GM23248 (cell line): ENCODE measurements at places on chromosomes 2 and 18.

GRCh38 chr2:66431846-66432587, 2.9 kb upstream of the MEIS1 start:
- no peak for DNase-seq

GRCh38 chr18:23107718-23108117, 27.6 kb upstream of the CABLES1 start:
- DNase-seq = peak; percentile 25

DNA sequence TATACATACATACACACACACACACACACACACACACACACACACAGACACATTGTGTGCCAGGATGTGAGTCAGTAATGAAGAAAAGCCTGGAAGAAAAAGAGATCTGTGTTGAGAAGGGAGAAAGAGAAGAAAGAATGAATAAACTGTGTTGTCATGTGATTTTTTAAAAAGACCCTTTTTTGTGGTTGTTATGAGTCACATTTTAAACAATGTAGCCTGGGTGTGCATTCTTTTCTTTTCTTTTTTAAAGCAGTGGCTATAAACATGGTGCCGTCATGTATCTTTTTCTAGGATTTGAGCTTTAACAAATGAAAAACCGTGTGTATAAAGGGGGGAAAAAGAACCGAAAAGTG, 87.2 kb downstream of the NRP2 start:
- peak; percentile 47 for DNase-seq

- no peak for DNase-seq
Measured at GRCh38 chr2:231127936-231128335, 3.1 kb upstream of the HTR2B start.

- no peak for DNase-seq
Measured at GRCh38 chr2:31962757-31963361, 47.9 kb downstream of the MEMO1 start.

DNA sequence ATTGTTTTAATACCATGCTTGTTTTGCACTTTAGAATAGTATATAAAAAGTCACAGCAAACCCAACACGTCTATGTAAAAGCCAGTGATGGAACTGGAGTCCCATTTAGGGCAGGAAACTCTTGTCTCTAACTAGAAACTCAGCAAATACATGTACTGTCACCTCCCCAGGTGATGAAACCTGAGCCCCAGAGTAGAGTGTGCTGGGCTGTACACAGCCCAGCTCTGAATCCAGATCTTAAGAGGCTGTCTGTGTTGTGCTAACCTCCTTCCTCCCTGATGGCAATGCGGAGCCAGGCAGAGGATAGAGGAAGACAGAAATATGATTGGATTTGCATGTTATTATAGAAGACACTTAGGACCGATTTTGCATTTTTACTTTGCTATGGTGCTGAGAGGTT, 317.5 kb upstream of the TRIB2 start:
- no peak for DNase-seq

GRCh38 chr18:25443776-25444175, 91.8 kb upstream of the ZNF521 start:
- no peak for DNase-seq

- no peak for DNase-seq
Measured at GRCh38 chr18:52325997-52326396, 14.0 kb upstream of the DCC start.

GRCh38 chr2:145739681-145740080, 1219.8 kb upstream of the ZEB2 start:
- DNase-seq = no peak

GRCh38 chr2:101450965-101451364, 23.9 kb downstream of the RFX8 start:
- DNase-seq = no peak

DNA sequence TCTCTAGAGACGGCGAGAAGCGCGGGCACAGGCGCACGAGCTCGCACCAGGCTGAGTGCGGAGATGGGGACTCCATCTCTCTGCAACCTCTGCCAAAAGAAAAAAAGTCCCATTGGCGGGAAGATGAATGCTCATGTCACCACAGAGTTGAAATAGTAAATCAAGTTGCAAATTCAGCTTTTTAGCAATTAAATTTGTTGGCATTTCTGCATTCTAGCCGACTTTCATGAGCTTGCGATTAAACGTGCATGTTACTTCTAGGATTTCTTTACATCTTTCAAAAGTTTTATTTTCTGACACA, 588 bp downstream of the CHAC2 start:
- no peak for DNase-seq

DNA sequence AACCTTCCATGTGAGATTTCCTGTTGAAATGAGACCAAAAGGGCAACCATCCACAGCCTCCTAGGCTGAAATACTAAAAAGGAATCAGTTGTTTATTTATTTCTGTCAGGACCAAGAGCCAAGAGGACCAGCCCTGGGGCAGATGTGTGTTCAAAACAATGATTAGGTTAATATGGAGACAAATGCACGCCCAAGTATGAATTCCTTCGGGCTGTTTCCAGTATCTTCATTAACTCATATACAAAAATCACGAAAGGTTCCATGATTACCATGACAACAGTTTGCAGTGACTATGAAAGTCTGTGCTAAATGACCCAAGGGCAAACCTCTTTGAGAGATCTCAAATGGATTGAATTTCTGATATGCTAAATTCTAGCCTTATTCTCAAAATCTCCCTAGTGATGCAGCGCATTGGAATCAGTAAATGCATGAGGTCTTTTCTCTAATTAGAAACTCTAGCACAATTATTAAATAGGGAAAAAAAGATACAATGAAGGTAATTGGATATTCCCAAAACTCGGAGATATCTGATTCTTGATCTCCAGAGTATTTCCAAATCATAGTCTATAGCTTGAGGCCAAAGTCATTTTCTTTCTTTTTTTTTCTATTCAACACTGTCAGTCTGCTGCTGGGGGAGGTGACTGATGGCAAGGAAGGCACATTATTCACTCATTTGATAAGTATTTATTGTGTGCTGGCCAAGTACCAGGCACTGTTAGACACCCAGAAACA, 35.6 kb downstream of the VIT start:
- peak; percentile 75 for DNase-seq

GRCh38 chr2:239111401-239112100, 263.7 kb downstream of the TWIST2 start:
- DNase-seq = no peak

DNA sequence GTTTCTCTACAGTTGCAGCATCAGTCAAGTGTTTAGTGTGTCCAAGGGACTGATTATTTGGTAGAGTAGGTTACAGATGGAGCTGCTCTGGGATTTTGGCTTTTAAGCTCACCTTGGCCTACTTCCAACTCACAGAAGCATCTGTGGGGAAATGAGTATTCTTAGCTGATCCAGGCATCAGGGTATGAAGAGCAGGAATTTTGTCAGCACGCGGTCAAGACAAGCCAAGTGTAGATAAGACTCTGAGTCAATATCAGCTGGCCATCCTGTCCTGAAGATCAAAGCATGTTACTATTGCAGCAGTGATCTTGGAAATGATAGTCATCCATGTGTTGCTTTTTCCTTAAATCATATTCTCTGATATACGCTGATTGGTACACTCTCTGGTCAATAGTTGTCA, 24.4 kb downstream of the SERPINB4 start:
- no peak for DNase-seq

- peak; percentile 80 for DNase-seq
Measured at GRCh38 chr2:46690825-46691224, 211.5 kb downstream of the TMEM247 start.

DNA sequence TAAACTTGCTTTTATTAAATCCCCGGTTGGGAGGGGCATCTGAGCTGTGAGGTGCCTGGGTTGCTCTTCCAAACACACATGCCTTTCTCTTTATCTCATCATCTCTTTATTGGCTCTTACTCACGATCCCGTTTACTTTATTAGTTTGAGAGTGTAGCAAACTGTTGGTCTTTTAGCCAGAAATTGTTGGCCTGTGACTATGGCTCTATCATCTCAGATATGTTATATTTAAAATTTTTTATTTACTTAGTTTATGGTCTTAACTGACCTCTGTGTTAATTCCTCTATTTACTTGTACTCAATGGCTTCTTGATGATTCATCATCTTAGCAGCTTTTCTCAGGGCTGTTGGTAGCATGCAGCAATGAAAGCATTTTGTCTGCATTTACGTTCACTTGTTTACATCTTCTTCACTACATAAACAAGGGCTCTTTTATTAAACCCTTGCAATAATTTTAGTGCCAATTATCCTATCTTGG, 408.4 kb downstream of the HRH4 start:
- peak; percentile 63 for DNase-seq

- DNase-seq = no peak
Measured at GRCh38 chr2:7033136-7033960, 116.1 kb downstream of the RNF144A start.

DNA sequence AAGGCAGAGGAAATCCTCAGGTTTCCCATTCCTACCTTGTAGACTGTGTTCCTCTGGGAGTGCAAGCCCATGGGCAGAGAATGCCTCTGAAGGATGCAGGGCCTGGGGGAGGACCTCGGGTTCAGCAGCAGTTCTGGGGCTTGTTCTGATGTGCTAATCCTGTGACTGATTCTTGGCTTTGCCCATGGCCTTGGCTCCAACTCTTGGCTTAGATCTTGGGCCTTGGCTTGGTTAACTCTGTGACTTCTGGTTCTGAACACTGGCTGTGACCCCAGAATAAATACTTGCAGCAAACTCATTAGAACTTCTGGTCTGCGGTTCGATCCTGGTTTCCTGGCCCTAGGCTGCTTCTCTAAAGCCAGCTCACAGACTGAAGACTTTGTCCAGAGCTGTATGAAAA, 366.9 kb upstream of the ZEB2 start:
- no peak for DNase-seq

- DNase-seq = no peak
Measured at GRCh38 chr2:29226375-29226774, 111.2 kb downstream of the CLIP4 start.

GRCh38 chr2:215531284-215531683, 95.4 kb upstream of the FN1 start:
- DNase-seq = peak; percentile 83

DNA sequence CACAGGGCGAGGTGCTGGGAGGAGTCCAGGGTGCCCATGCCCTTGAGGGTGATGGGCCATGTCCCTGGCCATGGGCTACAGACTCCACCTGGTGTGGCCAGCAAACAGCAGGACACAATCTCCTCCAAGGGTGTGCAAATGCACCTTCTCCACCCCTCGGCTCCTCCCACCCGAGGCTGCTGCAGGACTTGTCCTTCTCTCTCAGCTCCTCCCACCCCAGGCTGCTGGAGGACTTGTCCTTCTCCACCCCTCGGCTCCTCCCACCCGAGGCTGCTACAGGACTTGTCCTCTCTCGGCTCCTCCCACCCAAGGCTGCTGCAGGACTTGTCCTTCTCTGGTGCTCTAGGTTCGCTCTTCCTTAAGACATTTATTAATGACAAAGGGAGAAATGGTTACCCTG, 57.3 kb upstream of the SNTG2 start:
- DNase-seq = no peak

- no peak for DNase-seq
Measured at GRCh38 chr18:3097082-3097481, 84.1 kb upstream of the LPIN2 start.

DNA sequence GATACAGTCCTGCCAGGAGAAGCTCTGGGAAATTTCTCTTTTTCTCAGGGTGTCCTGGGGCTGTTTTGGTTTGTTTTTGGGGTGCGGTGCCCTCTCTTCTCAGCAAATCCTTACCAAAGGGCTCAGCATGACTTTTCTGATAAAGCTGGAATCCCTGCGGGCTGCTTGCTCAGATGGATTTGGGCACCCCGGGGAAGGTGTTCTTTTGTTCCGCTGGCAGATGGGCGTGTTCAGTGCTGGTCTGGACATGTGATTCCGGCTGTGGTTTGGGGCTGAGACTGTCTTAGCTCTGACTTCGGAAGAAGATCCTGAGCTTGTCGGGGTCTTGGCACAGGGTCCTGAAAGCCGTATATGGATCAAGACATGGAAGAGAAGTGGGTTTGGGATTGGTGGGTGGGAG, 134.2 kb upstream of the SPRED2 start:
- DNase-seq = no peak

DNA sequence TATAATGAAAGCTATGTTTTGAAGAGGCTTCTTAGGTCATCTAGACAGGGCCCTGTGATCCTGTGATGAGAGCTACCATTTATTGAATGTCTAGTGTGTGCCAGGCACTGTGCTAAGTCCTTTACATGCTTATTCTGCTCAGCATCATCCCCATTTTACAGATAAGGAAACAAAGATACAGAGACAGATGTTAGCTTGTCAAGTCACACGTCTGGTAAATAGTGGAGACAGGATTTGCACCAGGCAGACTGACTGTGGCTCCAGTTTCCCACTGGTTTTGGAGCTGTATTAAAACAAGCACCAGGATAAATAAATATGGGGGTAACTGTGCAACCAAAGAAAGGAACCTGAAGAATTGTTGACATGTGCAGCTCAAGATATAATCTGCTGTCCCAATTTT, 19.2 kb upstream of the EML6 start:
- DNase-seq = no peak

DNA sequence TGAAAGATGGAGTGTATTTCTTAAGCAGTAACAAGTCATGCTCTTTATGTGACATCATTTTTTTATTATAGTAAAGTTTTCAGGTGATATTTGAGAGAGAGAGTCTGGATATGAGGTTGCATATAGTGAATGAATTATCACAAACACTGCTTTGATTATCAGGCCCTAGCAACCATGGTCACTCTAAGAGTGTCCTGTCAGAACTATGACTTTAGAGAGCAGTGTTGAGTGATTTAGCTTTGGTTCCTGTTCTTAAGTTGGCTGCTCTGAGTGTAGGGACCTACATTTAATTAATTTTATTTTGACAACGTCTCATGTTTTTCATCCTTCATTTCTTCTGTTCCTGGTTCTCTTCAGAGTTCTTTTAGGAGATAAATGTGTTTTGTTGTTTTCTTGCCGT, 275.5 kb downstream of the KCNJ3 start:
- DNase-seq = no peak

- DNase-seq = no peak
Measured at GRCh38 chr18:12028040-12028628, 46.8 kb downstream of the IMPA2 start.

GRCh38 chr2:9820020-9820973, 23.0 kb upstream of the TAF1B start:
- peak; percentile 55 for DNase-seq

- DNase-seq = no peak
Measured at GRCh38 chr2:6814869-6815268, 50.8 kb downstream of the CMPK2 start.

DNA sequence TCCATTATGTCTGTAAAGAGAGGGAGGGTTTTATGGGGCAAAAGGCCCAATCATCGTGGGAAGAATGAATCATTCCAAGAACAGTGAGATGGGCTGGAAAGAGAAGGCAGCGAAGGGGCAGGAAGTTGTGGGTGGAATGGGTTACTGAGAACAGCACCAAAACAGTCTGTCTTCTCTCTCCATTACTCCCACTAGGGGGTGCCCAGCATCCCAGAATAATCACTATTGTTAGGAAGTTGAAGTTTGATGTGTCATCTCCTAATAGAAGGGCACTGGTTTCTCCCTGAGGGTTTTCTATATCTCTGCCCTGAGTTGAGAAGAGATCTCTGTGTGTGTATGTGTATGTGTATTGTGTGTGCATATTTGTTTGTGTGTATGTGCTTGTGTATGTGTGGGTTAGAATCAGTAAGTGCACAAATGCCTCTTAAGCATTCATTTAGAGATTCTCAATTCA, 76.6 kb upstream of the MAP4K3 start:
- DNase-seq = peak; percentile 95
